GDM1 (cell line): ENCODE measurements at places on chromosomes 3 and 15.

GRCh38 chr15:60751985-60752952 lies 273.3 kb upstream of the ICE2 start:
- DNase-seq, result no peak

- DNase-seq, result no peak
These were observed 48.2 kb upstream of the SLC9A9 start for GRCh38 chr3:143896486-143896885.

DNA sequence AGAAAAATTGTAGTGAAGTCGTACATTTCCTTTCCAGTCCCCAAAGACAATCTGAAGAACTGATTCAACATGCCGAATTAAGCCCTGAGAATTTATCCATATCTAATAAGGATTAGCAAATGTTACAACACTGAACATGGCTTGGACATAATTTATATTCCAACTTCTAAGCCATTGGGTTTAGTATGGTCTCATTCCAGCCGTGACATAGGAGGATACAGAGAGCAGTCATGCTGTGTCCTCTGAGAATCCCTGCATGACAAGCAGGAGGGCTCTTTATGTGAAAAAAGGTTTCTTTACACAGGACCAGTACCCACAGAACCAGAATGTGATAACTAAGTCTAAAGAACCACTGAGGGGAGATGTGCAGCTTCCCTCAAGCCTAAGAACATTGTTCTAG lies 231.9 kb upstream of the WNT5A start:
- DNase-seq, result no peak

GRCh38 chr3:189820365-189820720 lies 189.2 kb downstream of the TP63 start:
- no peak for DNase-seq

DNA sequence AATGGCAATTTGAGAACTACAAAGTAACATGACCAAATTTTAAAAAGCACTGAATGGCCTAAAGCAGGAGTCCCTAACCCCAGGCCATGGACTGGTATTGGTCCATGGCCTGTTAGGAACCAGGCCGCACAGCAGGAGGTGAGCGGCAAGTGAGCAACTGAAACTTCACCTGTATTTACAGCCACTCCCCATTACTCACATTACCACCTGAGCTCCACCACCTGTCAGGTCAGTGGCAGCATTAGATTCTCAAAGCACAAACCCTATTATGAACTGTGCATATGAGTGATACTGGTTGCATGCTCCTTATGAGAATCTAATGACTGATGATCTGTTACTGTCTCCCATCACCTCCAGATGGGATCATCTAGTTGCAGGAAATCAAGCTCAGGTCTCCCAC lies 48.8 kb downstream of the SENP7 start:
- DNase-seq, result no peak
